ENCODE measurements at places on chromosomes 3 and 15.

DNA sequence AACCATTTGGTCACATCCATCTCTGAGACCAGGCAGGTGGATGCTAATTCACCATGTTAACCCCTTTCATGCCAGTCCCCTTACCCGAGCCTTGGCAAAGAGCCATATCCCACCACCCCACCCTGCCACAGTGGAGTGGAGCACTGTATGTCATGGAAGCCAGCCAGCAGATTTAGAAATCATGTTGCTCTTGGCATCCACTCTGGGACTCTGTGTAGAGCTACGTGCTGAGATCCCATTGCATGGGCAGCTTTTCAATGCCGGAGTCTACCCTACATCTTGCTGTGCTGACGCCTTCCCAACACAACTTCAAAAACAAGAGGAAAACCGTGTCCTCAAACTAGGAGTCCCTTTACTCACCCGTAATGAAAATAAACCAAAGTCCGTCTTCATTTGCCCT lies 131.0 kb downstream of the NTRK3 start:
- DNase-seq: no peak

DNA sequence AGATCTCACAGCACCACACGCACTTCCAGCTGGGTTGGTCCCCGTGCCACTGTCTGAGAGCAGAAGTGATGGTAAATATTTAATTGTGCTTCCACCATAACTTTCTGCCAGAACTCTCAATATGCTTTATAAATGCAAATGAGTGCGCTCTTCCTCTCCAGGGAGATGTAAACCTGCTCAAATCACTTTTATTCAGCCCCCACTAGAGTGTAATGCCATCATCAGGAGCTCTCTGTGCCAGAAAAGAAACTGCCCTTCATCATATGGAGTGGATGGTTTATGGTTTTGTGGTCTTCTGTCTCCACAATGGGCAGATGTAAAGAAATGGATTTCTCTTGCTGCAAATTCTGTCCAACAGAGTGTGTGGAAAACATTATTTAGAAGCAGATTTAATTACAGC lies 127.0 kb downstream of the EPHB1 start:
- no peak for DNase-seq

GRCh38 chr3:97896129-97896528 lies 74.3 kb downstream of the CRYBG3 start:
- no peak for DNase-seq

GRCh38 chr3:97306226-97306625 lies 458.3 kb upstream of the ARL6 start:
- no peak for DNase-seq

GRCh38 chr3:88595026-88595425 lies 445.3 kb downstream of the C3orf38 start:
- no peak for DNase-seq

DNA sequence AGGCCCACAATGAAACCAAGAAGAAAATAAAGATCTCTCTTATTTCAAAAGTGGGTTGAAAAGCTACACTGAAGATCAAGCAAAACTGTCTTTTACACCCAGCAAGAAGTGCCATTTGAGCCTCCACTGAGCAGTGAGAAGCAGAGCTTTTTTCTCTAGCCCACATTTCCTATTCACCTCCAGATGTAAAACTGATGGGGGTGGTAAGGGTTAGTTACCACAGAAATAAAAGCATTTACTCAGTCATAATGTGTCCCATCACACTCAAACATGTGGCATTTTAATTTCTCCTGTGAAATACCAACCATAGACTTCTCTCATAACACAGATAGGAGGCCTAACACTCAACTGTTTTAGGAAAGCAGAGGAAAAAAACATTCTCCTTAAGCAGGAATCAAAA lies 21.0 kb downstream of the IFT57 start:
- DNase-seq: no peak

DNA sequence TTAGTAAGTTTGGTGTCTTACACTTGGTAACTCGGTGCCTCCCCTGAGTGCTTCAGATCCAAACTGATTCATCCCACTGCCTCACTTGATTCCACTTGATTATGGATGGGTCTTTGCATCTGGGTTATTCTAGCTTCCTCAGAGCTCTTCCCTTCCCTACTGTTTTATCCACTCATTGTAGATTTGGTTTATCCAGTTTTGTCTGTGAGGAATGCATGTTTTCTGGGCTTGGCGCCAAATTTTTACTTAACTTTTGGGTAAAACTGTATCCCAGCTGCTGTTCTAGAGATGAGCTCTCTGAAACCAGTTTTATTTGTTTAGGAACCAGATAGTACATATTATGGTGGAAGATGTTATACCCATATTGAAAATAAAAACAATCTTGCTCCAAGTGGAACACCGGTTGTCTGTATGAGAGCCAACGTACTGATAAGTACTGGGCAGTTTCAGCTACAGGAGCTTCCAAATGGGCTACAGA lies 20.9 kb downstream of the RAD54L2 start:
- DNase-seq: peak; percentile 44

- no peak for DNase-seq
These were observed 107.0 kb downstream of the CPN2 start for GRCh38 chr3:194244167-194244566.

GRCh38 chr3:56612146-56612545 lies 55.2 kb downstream of the CCDC66 start:
- no peak for DNase-seq

DNA sequence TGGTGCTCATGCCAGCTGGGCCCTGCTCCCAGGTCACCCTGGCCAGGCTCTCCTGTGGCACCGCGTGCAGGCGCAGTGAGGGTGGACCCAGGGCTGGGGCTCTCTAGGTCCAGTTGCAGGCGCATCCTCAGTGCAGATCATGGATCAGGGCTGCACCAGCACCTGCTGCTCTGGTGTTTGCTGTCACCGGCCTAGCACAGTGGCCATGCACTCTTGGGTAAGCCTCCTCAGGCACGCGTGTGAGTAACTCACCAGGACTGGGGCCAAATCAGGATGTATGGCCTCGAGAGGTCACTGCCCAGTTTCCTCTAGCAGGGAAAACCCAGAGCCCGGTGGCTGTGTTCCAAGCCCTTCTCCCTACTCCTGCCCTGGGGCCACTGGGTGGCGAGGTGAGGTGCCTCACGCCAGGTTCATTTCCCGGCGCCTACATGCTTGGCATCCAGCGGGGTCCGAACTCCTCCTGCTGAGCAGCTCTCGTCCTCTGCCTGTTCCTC lies 45.5 kb upstream of the SLC41A3 start:
- no peak for DNase-seq

- DNase-seq: no peak
These were observed 3.0 kb upstream of the EDEM1 start for GRCh38 chr3:5184499-5184898.

GRCh38 chr3:160478338-160478737 lies 28.8 kb upstream of the TRIM59 start:
- no peak for DNase-seq

DNA sequence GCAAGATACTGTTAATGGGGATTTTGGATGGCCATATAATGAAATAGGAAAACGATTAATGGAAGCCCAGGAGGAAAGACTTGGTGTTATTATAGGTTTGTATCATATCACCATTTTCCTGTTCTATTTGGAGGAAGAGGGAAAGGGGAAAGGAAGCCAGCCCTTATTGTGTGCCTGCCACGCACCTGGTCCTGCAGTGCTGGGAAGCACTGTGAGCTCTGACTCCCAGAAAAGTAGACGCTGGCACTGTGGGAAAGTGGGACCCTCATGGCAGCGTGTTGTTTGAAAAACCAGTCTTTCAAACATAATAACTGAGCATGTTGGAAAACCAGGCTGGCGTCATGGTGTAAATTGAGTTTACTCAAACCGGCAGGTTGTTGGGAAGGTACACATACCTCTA lies 22.0 kb downstream of the CGNL1 start:
- DNase-seq: no peak

GRCh38 chr3:25783661-25784512 lies 644 bp upstream of the NGLY1 start:
- peak; percentile 1 for DNase-seq

DNA sequence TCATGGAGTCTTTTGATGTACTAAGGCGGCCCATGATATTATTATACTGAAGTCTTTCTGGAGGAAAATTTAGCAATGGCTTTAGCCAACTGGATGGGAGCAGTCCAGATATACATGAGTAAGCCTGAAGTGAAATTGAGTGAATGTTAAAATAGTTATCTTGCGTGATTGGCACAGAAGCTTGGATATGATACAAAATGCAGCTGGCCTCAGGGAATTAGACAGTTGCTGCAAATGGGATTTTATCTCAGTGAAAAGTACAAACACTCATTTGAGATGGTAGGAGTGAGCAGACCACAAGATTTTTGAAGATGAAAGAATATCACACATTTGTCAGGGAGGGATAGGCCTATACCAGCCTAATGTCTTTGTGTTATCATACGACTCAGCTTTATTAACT lies 8.9 kb downstream of the LMOD3 start:
- no peak for DNase-seq

DNA sequence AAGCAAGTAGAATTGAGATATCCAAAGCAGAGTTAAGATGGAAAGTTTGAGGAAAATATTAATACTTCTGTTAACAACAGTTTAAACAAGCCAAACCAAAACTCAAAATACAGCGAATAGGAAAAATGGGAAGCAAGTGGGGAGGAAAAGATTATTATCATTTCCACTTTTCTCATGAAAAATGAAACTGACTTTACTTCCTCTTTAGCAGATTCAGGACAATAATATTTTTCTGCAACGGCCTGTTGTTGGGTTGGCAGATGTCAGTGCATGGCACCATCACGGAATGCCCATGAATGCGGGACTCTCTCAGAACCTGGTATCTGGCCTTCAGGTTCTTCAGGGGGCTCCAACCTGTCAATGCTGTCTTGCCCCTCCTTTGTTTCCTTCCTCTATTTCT lies 11.1 kb downstream of the ANKUB1 start:
- no peak for DNase-seq
